HCEC 1CT (cell line): ENCODE measurements at places on chromosomes 6 and 20.
A peak's percentile ranks its signal among the peaks of the same experiment; 100 is the strongest.

DNA sequence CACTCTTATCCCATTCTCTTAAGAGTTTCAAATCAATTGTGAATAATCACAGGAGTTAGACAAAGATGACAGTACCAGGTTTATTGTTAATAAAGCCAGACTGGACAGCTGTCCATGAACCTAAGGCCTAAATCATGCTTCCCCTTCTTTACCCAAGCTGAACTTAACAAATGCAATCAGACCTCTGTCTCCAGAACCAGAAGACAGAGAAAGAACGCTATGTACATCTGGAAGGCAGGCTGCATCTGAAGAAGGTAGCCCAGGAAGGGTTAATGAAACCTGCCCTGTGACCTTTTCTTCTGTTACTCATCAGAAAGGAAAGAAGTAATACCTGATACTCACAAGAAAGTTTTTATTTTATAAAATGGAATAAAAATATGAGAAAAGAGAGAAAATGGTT, 118.6 kb downstream of the EYA4 start:
- DNase-seq = no peak

- peak; percentile 75 for DNase-seq
These were observed 61.9 kb downstream of the CNKSR3 start for GRCh38 chr6:154448448-154449096.

DNA sequence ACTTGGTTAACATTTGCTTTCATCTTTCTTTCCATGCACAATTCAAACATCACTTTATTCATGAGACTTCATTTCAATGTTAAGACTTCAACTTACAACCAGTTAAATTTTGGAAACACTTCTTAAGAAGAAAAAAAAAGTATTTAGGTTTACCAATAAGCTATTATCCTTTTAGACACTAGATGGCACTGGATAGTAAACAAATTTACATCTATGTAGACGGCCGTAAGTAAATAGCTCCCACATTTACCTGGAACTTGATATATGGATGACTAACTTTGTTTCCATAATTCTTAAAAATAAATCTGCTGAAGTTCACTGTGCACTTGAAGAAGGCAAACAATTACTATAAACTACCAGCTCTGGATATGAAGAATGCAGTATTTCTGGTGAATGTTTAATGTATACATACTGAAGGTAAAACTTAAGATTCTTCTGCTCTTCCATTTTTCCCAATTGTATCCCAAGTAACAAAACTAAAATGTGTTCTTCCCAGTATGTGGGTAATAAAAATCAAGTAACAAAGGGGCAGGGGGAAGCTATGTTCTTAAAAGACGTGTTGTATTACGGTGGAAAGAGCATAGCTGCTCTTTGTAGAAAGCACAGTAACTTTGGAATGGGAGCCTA, 130.6 kb upstream of the C6orf118 start:
- DNase-seq = peak; percentile 15

DNA sequence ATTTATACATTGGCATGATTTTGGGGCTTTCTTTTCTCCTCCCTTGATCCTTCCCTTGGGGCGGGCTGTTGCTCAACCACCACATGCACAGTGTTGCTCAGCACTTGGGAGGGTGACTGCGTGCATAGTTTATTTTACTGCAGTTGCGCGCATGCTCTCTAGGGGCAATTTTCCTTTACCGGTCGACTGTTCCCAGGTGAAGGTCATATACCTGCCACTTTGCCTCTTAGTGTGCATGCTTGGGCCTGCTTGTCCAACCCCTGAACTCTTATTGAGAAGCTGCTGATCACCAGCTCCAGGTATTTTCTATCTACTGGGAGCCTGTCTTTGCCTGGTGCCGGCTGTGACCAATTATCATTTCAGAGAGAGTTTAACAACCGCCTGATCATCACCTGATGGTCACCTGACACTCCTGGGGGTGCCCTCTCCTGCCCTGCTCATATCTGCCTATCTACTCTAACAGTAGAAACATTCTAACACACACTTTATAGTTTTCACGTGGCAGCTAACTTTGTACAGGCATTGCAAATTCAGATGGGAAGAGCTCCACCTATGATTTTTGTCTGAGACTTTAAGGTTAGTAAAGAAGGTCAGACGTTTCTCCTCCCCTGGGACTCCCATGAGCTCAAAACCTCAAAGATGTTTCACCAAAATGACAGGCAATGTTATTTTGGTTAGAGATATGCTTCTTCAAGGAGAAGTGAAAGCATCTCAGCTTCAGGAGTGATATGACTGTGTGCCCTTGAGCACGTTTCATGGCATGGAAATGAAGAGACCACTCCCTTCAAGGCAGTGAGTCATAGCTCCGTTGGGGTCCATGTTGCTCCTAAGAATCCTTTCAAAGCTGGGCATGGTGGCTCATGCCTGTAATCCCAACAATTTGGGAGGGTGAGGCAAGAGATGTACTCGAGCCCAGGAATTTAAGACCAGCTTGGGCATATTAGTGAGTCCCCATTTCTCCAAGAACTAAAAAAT, 227.5 kb upstream of the MYLIP start:
- DNase-seq = no peak

GRCh38 chr6:131005439-131006016, 57.5 kb downstream of the EPB41L2 start:
- DNase-seq = no peak

DNA sequence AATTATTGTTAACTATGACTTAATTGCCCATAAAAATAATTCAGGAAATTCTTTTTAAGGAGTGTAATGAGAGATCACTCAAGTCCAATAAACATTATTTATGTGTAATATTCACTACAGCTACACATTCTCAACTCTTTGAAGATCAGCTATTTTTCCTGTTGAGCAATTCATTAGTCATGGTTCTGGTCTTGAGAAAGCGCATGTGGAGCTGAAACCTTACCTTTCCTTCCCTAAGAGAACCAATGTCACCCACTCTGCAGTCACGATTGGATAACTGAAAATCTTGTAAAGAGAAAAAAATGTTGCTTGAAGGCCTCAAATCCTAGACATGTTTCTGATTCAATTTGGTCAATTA, 736.9 kb upstream of the MARCKS start:
- peak; percentile 96 for DNase-seq

GRCh38 chr20:45949542-45950329, 15.3 kb downstream of the PCIF1 start:
- DNase-seq = no peak

DNA sequence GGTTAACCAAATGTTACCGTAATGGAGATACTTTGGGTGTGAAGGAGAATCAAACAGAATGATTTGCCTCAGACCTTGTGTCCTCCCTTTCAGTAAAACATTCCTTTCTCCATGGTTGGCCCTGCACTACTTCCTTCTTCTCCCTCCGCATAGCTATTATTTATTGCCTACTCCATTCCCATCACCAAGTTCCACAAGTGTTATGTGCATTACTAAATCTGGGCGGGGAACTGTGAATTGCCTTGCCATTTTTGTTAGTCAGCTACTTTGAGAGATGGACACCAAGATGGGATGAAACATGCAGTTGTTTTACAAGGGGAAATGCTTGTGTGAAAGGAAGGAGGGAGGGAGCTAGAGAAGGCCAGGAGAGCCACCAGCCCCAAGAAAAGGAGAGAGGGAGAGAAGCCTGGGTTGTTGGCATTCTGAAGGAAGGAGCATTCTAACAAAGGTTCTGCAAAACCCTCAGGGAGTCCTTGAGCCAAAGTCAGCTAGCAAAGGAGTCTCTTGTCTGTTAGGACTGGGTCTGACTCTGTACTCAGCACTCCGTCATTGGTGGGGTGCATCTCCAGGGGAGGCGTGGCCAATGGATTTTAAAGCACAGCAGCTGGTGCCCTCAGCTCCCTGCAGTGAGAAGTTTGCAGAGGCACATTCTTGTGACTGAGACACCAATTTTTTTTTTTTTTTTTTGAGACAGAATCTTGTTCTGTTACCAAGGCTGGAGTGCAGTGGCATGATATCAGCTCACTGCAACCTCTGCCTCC, 83.6 kb upstream of the CHD6 start:
- no peak for DNase-seq

DNA sequence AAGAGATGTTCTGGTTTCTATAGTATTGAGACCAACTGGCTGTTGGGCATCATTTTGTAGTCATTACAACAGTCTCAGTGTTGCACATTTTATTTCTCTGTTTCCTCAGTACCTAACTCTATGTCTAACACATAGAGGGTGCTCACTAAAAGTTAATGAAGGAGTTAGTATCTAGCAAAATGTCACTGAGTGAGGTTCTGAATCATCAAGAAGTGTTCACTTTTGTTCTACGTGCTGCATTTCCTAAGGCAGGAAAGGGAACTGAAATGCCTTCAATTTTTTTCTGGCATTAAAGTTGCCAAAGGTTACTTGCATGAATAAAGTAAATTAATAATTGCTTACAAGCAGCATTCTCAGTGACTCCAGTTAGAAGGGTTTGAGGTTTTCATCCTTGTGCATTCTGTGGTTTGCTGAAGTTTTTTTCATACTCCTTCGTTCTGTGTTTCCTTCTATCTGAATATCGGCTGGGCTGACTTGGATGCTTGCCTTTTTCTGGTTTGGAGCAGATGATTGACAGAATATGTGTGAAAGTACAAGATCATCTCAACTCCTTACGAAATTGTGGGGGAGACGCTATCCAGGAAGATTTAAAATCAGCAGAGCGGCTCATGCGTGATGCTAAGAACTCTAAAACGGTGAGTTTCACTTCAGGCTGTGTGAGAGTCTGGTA, 114.5 kb upstream of the SCGN start:
- no peak for DNase-seq

DNA sequence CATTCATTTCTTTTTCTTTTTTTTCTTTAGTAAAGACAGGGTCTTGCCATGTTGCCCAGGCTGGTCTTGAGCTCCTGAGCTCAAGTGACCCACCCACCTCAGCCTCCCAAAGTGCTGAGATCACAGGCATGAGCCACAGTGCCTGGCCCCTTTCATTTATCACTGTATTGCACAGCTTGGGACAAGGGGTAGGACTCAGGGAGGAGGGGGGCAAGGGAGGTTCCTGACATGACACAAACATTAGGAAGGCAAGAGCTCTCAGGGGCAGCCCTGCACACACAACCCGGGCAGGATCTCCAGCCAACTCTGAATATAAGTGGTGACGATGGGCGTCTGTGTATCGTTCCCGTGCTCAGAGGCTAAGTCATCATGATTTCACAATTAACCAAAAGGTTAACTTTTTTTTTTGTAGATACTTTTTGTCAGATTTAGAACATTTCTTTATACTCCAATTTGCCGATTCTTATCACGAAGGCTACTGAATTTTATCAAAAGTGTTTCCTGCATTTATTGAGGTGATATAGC, 19.9 kb downstream of the SLC2A4RG start:
- DNase-seq = no peak

- DNase-seq = no peak
These were observed 831.8 kb downstream of the EPHA7 start for GRCh38 chr6:92587525-92587924.

DNA sequence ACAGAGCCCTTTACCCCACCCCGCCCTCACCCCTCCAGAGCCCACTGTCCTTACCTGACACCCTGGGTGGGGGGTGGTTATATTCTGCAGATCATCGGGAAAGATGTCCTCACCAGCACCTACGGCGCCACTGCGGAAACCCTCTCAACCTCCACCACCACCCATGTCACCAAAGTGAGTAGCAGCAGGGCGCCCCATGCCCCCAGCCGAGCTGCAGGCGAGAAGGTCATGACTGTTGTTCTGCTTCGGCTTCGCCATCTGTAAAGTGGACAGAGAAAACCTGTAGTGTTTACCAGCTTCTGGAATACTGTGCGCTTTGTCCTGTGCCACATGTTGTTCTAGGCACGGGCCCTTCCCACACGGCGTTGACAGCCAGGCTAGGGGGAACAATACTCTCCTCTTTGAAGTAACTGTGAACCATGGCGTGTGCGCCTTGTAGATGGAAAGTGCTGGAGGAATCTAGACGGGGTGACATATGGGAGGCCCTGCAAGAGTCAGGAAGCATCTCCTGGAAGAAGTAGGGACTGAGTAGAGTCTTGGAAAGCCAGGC, 16.5 kb upstream of the AAR2 start:
- no peak for DNase-seq

GRCh38 chr6:111603685-111604084, 2.0 kb downstream of the TRAF3IP2 start:
- peak; percentile 37 for DNase-seq

GRCh38 chr20:59307270-59307669, 6.9 kb downstream of the EDN3 start:
- no peak for DNase-seq

- peak; percentile 34 for DNase-seq
These were observed 68.1 kb downstream of the HFE start for GRCh38 chr6:26155061-26155930.

- DNase-seq = no peak
These were observed 141.9 kb downstream of the HIVEP2 start for GRCh38 chr6:142803032-142803431.

DNA sequence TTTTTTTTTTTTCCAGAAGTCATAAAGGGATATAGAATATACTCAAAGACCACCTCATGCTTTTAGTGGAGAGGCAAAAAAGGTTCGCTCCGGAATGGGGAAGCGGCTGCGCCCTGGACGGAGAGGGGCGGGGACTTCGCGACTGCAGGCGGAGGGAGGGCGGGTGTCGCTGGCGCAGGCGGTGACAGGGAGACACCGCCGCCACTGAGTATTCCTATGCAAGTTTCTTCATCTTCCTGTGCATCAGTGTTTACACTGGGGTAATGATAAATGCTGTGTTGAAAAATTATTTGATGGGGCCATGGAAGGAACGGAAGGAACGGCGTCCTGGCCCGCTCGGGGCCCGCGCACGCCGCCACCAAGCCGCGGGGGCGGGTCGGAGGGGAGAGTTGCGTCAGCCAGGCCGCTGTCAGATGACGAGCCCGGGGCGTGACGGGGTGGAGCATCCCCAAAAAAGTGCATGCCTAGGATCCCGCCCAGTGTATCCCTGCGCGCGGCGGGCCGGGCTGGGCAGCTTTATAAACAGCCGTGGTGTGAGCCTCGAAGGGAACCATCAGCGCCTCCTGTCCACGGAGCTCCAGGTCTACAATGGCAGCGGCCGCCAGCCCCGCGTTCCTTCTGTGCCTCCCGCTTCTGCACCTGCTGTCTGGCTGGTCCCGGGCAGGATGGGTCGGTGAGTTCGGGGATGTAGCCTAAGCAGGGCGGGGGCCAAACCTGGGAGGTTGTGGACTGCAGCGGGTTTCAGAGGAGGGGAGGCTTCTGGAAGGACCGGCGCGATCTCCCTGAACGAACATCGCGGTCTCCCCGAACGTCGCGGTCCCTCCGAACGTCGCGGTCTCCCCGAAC, at the start of gene ULBP1:
ULBP1 (plus strand) TSS at position 482 of the 846 bp plus-strand sequence; CDS start at position 589, 107 bp downstream.
- peak; percentile 71 for DNase-seq

GRCh38 chr20:50190251-50191064, at the start of gene CEBPB:
CEBPB (plus strand) TSS chr20:50190830; CDS start chr20:50191034, 204 bp downstream.
- DNase-seq = peak; percentile 90

DNA sequence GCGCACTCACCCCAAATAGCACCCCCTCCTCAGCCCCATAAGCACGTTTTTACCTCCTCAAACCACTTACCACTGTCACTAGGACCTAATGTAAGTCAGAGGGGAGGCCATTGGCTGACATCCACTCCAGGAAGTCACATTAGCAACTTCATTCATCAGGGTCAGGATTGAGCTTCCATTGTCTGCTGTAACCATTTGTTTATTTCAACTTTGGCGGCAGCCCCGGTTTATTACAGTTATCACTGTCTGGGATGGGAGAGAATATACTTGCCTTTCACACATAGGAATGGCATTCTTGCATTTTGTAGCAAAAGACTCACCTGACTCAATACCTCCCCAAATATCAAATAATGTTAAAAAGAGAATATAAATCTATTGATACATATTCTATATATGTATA, 38.3 kb downstream of the MAFB start:
- DNase-seq = no peak
